ENCODE measurements at places on chromosomes 6 and 20.

- DNase-seq = peak; percentile 29
These were observed 268.8 kb downstream of the ARID1B start for GRCh38 chr6:157045831-157046454.

- no peak for DNase-seq
These were observed 40.3 kb downstream of the UQCC2 start for GRCh38 chr6:33670971-33671743.

DNA sequence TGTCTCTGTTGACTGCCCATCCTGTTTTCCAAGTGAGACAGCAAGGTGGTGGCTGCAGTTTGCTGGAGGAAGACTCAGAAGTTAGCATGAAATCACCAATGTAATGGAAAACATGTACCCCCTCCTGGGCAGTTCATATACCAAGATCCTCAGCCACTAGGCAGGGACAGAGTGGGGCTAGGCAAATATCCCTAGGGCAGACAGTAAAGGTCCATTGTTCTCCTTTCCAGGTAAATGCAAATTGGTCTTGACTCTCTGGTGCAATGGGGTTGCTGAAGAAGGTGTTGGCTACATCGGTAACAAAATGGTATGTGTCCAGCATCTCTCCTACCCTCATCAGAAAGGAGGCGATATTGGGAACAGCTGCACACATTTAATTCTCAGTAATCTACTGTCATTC, 233.6 kb upstream of the SOX4 start:
- DNase-seq = no peak

GRCh38 chr6:70957284-70957617, 391 bp upstream of the B3GAT2 start:
- no peak for DNase-seq

GRCh38 chr20:8780915-8781314, 288.0 kb upstream of the PLCB4 start:
- no peak for DNase-seq

GRCh38 chr20:41733151-41733550, 115.0 kb upstream of the CHD6 start:
- no peak for DNase-seq

- no peak for DNase-seq
These were observed 134.3 kb upstream of the AHI1 start for GRCh38 chr6:135631821-135632220.

DNA sequence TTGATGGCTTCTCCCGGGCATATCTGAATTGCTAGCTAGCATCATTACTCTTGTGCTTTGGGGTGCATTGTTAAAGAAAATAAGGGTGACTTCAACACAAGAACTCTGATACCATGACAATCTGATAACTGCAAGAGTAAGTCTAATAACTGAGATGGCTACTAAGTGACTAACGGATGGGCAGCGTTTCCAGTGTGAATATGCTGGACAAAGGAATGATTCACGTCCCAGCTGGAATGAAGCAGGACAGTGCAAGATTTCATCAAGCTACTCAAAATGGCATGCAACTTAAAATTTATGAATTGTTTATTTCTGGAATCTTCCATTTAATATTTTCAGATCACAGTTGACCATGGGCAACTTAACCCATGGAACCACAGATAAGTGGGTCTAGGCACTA, 31.7 kb downstream of the MOXD1 start:
- no peak for DNase-seq

GRCh38 chr20:13771853-13772453, 12.8 kb downstream of the ESF1 start:
- peak; percentile 38 for DNase-seq

DNA sequence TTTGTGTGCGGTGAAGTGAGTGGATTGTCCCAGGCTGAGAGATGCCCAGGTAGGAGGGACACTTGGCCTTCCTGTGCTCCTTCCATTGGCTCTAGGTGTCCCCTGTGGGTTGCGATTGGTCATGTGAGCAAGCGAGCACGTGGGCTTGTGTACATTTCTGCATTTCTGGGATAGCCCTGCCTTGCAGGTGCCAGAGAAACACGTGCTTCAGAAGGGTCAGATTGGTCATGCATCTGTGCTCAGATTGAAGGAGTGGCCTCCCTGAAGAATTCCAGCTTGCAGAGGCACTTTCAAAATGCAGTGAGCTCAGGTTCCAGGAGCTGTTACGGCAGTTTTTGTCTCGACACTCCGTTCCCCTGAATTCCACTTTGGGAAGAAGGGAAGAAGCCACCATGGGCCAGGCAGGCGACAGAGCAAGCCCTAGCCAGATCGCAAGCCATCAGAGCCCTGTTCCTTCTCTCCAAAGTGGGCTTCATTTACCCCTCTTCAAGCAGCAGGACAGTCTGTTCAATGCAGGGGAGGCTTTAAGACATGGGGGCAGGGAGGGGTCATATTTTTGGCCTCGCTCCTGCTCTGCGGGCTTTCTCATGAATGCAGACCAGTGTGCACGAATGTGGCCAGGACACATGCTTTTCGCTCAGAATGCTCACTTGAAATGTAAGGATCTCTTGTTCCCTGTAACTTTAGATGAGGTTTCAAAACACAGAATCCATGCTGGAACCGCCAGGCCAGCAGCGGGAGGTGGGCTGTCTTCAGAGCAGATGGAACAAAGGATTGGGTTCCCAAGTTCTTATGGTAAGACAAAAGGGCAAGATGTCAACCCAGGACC, 78.6 kb upstream of the AKAP12 start:
- DNase-seq = no peak

- no peak for DNase-seq
These were observed 54.2 kb upstream of the MAP7 start for GRCh38 chr6:136604328-136604825.

DNA sequence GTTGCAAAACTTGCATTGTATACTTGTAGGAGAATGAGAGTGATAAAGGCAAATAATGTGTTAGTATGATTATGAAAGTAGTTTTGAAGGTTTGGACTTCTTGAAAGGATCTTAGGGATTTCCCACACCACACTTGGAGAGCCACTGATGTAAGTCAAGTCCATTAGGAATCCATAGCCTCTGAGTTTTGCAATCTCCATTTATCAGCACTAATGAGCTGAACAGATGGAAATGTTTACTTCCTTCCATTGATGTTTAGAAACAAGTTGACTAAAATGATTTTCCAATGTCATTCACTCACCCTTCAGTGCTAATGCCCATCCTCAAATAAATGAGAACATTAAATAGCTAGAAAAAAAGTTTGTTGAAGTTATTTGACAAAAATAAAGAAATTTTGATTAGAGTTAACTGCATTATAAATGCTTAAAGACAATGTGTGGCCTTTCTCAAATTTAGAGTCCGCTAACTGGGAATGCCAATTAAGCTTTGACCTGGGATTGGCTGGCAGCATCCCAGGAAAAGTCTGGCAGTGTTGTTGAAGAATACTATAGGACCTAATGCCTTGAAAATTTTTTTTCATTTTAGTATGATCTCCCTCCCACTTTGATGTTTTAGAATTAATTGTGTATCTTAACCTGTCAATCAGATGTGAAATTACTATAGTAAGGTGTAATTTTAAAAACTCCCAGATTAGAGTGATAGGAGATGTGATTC, 68.0 kb downstream of the SLC35F1 start:
- DNase-seq = no peak

- DNase-seq = no peak
These were observed 197.5 kb downstream of the ISM1 start for GRCh38 chr20:13418263-13419229.

GRCh38 chr6:118535176-118535844, 12.8 kb upstream of the PLN start:
- no peak for DNase-seq

DNA sequence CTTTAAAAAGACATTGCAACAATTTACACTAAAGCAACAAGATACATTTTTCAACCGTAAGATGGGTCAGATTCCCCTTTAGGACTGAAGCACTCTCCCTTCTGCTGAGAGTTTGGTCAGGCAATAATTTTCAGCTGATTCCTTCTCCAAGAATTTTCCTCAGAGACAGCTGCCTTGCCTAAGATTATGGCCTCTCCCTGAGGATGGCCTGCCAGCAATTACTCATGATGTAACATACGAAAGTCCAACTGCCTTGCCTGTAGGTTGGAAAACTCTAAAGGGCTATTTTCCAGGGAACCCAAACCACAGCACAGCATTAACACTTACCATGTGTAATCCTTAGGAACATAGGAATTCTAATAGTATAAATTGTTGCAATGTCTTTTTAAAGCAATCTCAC, 229.1 kb upstream of the FLRT3 start:
- DNase-seq = no peak

DNA sequence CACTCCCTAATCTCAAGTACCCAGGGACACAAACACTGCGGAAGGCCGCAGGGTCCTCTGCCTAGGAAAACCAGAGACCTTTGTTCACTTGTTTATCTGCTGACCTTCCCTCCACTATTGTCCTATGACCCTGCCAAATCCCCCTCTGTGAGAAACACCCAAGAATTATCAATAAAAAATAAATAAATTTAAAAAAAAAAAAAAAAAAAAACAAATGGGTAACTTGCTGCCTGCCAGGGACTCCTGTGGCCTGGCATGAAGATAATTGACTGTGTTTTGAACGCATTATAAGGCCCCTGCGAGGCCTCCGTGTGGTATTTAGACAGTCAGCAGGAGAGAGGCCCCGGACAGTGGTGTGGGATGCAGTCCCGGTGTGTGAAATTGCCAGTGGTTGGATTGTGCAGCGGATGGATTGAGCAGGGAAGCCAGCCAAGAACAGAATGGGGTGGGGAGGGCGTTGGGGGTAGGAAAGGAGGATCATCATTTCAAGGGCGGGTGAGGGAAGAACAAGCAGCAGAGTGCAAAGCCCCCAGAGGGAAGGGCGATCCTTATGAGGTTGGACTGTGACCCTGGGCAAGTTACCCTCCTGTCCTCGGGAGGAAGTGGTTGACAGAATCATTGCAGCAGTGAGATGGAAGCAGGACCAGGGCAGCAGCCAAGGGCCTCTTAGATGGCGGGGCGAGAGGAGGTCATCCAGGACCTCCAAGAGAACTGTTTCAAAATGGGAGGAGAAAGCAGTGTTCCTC, 43.3 kb downstream of the PPARD start:
- DNase-seq = no peak

- peak; percentile 61 for DNase-seq
These were observed 45.3 kb upstream of the PRELID3B start for GRCh38 chr20:59087829-59088433.

- no peak for DNase-seq
These were observed 29.0 kb downstream of the DAAM2 start for GRCh38 chr6:39821046-39821740.

DNA sequence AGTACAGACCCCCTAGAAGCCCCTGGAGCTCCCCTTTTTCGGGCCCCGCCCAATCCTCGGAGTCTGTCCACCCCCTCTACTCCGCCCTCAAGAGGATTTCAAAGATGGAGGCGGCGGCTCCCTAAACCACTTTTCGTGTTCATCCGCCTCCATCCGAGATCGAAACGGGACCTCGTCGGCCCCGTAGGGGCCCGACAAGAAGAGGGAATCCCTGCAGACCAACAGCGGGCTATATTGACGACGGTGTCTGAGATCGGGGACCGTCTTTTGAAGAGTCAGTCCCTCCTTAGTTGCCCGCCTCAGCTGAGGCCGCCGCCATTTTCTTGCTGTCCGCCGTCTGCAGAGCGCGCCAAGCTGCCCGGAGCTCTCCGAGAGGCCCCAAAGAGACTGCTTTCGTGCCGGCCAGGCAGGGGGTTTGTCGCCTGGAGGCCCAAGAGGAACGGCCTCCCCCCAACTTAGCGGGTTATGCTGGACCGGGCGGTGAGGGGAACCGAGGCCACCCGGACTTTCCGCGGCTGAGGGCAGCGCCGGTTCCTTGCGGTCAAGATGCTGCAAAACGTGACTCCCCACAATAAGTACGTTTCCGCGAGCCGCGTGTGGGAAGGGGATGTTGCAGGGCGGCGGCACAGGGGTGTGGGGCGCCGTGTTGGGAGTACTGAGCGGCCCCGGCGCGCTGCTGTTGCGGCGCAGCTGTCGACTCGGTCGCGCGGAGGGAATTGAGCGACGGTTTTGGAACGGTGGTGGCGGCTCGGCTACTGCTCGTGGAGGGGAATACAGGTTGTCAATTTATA, 4.2 kb downstream of the BRD2 start:
- DNase-seq = peak; percentile 72

GRCh38 chr6:37083243-37084138, 78.0 kb downstream of the FGD2 start:
- peak; percentile 69 for DNase-seq

DNA sequence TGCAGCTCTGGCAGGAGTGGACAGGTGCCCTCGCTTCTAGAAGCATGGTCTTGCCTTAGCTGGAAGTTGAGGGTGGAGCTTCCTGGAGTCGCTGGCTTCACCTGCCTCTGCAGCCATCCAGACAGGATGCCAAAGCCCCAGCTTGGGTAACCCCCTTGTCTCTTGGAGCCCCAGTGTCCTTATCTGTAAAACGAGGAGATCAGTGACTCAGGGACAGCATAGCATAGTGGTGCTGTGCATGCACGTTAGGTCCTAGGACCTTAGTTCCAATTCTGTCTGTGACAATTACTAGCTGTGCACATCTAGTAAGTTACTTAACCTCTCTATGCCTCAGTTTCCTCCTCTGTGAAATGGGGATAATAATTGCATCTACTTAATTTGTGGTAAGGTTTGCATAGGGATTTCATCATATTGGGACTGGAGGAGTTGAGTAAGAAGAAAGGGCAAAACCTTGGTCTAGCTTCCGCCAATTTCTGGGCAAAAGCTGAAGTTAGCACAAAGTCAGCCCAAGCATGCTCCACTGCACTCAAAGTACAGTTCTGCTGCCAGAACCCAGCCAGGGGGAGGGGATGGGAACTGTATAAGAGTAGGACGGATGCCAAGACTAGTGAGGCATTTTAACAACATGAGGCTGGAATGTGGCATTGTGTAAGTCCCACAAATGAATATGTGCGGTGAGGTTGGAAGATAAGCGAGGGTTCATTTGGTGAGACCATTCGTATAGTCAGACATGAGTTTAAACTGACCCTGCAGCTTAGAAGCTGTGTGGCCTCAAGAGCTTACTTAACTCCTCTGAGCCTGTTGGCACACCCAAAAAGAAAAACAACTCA, 24.5 kb downstream of the TOX2 start:
- DNase-seq = no peak

- no peak for DNase-seq
These were observed 2.1 kb downstream of the APOBEC2 start for GRCh38 chr6:41055149-41055548.

DNA sequence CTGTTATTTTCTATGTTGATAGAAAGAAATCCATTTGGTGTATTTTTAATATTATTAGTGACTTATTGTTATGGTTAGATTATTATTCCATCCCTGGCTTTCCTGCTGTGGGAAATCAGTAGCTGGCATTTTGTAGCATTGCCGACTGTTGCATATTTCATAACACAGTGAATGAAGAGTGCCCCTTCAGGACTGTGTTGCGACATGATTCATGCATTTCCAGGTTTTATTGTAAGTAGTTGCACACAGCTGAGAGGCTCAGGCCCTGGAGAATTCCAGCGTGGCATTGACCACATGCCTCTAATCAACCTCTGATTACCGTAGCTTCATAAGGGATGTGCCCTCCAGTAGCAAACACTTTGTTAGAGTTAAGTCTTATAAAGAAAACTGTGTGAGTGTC, 263.9 kb downstream of the FARS2 start:
- DNase-seq = no peak
